Fibroblast of villous mesenchyme (primary cell): ENCODE measurements at places on chromosomes 16 and 17. TPM values are rescaled to one million over a fixed set of nuclear protein-coding genes. Genes with fewer than 3 reads are reported as not detected.

DNA sequence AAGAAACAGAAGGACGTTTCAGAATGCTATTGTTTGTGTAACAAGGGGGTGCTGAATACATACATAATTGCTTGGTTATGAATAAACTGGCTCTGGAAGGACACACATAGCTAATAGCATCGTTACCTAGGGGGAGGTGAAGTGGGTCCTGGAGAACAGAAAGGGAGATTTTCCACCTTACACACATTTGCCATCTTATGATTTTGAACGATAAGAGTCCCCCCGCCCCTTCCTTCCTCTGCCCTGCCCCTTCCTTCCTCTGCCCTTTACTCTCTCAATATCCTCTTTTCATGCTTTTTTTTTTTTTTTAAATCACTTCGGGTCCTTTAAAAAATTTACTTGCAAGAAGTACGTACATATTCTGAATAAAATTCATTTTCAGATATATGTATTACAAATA, 902 bp upstream of the DHRS7B start:
- no peak for DNase-seq

DNA sequence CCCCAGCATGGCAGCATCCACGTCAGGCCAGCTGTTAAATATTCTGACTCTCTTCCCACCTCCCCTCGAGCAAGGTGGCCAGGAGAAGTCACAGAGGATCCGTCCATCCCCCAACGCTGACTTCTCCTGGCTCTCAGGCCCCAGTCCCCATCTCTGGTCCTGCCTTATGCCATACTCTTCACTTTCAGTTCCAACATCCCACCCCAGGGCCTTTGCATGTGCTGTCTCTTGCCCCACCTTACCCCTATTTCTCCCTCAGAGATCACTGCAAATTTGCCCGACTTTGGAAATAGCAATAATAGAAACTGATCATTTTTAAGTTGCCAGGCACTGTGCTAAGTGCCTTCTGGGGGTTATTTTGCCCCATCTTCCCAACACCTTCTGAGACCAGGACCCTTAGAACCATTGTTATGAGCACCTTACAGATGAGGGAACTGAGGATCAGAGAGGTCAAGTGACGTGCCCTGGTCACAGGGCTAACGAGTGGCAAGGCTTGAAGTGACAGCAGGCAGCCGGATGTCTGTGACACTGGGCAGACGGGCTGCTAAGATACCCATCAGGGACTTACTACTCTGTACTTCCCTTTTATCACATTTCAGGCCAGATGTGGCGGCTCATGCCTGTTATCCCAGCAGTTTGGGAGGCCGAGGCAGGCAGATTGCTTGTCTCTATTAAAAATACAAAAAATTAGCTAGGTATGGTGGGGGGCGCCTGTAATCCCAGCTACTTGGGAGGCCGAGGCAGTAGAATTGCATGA, 17.7 kb downstream of the HID1 start:
- no peak for DNase-seq

DNA sequence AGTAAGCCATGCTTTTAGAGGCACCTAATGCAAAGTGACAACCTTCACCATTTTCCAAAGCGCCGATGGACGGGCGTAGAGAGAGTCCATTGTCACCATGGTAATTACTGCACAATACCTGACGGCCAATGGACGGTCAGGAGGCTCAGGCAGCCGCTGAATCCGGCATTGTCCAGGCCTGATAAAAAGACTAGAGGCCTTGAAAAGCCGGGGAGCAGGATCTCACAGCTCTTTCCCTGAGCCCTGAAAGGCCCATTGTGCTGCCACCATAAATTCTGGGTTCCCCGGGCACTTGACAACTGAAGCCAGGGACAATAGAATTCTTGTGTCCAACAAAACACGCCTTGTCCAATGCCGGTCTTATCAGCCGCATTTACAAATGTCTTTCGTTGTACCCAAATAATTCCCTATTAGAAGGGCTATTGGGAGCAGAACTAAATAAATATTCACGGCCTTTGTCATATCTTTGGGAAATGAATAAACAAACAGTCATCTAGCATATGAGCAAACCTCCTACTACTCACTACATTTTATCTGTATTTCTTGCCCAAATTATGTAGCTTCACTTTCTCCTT, 62.4 kb downstream of the CDH11 start:
- no peak for DNase-seq

SULT1A2 gene
- total RNA-seq, result under 0.01 TPM in 1 of 2 replicates, not detected in the other

GABARAPL2 gene
- 25.4 and 36.3 TPM in 2 replicates for total RNA-seq

SLFN14 gene
- not detected in 2 replicates for total RNA-seq

GRCh38 chr16:1152123-1152638, 725 bp upstream of the CACNA1H start:
- DNase-seq, result no peak

- DNase-seq, result peak; percentile 55
Observed at GRCh38 chr17:54968988-54969332, 395 bp downstream of the STXBP4 start.

DNA sequence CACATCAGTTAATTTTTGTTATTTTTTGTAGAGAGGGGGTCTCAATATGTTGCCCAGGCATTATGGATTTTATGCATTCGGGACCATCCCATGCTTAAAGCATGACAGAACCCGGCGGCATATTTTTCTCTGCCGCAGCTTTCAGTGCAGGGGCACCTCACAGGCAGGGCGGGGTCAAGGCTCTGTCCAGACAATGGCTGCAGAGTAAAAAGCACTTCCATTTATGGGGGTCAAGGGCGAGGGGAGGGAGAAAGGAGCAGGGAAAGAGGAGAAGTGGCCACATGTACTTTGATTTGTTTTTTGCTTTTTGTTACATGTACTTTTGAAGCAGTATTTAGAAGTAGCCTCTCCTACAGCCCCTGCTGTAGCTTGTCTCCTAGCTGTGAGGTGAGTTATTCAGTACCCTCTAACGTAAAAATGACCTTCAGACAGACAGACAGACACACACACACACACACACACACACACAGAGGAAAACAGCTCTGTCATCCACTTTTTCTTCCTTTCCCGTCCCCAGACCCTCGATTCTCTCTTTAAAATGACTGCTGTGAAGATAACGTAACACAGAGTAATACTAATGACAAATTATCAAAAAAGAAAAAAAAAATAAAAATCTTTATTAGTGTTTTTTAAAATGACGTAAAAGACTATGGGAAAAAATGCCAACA, 856 bp upstream of the SCPEP1 start:
- DNase-seq, result no peak

TSNAXIP1 gene
- total RNA-seq, result 0.32 and 1.3 TPM in 2 replicates

DNA sequence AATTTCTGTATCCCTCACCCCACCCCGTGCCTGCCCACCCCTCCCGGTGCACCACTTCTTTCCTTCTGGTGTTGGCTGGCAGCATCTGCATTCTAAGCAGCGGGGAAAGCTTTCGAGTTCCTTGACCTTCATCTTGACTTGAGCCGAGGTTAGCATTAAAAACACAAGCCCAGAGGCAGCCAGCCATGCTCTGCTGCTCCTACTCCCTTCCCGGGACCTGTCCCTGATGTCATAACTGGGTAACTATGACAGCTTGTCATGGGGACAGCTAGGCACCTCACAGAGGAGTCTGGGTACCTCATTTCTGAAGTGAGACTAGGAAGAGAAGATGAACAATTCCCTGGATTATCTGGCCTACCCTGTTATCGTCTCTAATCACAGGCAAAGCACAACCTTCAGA, at the start of gene CFAP97D1:
Gene CFAP97D1, plus strand, starts transcription at position 301 of the 400 bp plus-strand sequence. Its CDS starts 28 bp downstream, at position 329.
- DNase-seq, result no peak

C17orf78 gene
- not detected in 2 replicates for total RNA-seq
